ENCODE measurements at places on chromosomes 7 and 10. TPM values are rescaled to one million over a fixed set of nuclear protein-coding genes. Genes with fewer than 3 reads are reported as not detected.

- no peak for DNase-seq
- no peaks in the 10 kb centered on the region for H3K27me3 ChIP-seq
- no peak overlapping the region for H3K27ac ChIP-seq
- H3K4me3 ChIP-seq: no peak overlapping the region
- no peaks in the 10 kb centered on the region for H3K4me1 ChIP-seq
- no peaks in the 10 kb centered on the region for H3K36me3 ChIP-seq
Measured at GRCh38 chr7:118286131-118286530, 61.6 kb downstream of the ANKRD7 start.

The ZNF727 gene
- total RNA-seq: 5.4 TPM

The DTX2 gene
- 78.3 TPM for total RNA-seq

DNA sequence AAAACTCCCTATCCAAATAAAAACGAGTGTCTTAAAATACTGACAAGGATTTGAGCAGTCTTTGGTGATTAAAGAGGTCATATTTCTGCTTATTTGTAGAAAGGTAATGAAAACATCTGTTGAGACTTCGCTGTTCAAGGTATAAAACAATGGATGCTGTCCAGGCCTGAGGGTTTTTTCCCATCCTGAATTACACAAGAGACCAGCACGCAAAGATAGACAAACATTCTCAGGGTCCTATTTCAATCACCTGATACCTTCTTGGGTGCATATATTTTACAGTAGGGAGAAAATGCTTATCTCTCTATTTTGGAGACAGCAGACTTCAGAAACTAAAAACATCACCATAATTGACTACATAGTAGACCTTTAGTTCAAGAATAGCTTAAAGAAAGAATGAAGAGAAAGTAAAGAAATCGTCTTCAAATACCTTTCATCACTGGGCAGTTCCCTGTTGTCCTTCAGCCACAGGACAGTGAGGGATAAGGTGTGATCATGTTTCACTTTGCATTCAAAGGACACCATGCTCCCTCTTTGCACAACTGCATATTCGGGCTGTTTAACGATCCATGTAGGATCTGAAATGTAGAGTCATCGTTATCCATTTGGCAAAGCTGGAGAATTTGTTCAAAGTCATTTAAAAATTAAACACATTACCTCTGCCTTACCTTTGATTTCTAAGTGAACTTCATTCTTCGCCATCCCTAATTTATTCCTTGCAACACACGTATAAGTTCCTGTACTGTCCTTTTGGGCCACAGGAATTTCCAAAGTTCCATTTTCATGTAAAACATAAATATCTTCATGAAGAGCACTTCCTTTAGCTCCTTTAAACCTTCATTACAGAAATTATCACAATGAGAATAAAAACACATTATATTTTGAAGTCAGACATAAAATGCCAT lies 63.7 kb upstream of the LAMB4 start:
- DNase-seq: no peak
- H3K36me3 ChIP-seq: no peaks in the 10 kb centered on the region
- no peaks in the 10 kb centered on the region for H3K27me3 ChIP-seq
- H3K4me1 ChIP-seq: no peaks in the 10 kb centered on the region
- H3K27ac ChIP-seq: no peak overlapping the region

- H3K4me1 ChIP-seq: no peaks in the 10 kb centered on the region
- no peaks in the 10 kb centered on the region for H3K27me3 ChIP-seq
- no peak overlapping the region for H3K27ac ChIP-seq
- no peaks in the 10 kb centered on the region for H3K36me3 ChIP-seq
- H3K4me3 ChIP-seq: no peak overlapping the region
Measured at GRCh38 chr10:14233566-14233965, 97.2 kb downstream of the FRMD4A start.

The ACTR3C gene
- total RNA-seq: 24.1 TPM

GRCh38 chr7:12570534-12571461 lies at the start of gene SCIN:
TSS of gene SCIN (plus strand) at chr7:12570720. CDS start at chr7:12570787, 67 bp downstream.
- no peaks in the 10 kb centered on the region for H3K27me3 ChIP-seq
- H3K4me1 ChIP-seq: peaks cover 16% of the 10 kb centered on the region
- H3K4me3 ChIP-seq: peak within 1 kb of the TSS; percentile 37
- no peak for DNase-seq

GRCh38 chr10:131429942-131430341 lies 118.4 kb upstream of the TCERG1L start:
- H3K27me3 ChIP-seq: no peaks in the 10 kb centered on the region
- no peak overlapping the region for H3K27ac ChIP-seq
- H3K4me1 ChIP-seq: peaks cover 17% of the 10 kb centered on the region
- H3K4me3 ChIP-seq: no peak overlapping the region

The ANKRD1 gene
- total RNA-seq: not detected

GRCh38 chr10:63103971-63104409 lies 29.1 kb upstream of the NRBF2 start:
- H3K4me3 ChIP-seq: no peak overlapping the region
- no peak overlapping the region for H3K27ac ChIP-seq
- no peaks in the 10 kb centered on the region for H3K36me3 ChIP-seq
- peaks cover 5% of the 10 kb centered on the region for H3K4me1 ChIP-seq

The KCNH2 gene
- 6.4 TPM for total RNA-seq

DNA sequence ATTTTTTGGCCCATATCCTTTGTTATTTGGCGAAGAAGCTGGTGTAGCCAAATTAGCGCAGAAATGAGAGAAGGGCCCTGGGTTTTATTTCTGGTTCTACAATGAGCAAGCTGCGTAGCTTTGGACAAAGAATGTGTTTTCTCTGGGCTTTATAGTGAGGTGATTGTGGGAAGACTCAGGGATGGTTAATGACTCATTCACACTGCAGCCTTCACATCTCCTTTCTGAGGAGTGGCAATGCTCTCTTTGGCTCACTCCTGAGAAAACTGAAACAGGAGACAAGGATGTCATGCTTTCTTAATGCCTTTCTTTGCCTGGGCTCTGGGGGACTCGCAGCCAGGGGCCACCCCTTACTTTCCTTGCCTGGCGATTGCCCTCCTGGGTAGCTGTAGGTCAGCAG lies 271.0 kb upstream of the PODXL start:
- H3K27me3 ChIP-seq: no peaks in the 10 kb centered on the region
- H3K4me1 ChIP-seq: no peaks in the 10 kb centered on the region
- no peak for DNase-seq
- H3K36me3 ChIP-seq: no peaks in the 10 kb centered on the region
- H3K4me3 ChIP-seq: no peak overlapping the region

The FKBP6 gene
- not detected for total RNA-seq

The FAM221A gene
- 4.7 TPM for total RNA-seq

The NEBL gene
- 55.2 TPM for total RNA-seq

The TRIP6 gene
- 52.1 TPM for total RNA-seq

The ABCF2 gene
- 25.3 TPM for total RNA-seq

DNA sequence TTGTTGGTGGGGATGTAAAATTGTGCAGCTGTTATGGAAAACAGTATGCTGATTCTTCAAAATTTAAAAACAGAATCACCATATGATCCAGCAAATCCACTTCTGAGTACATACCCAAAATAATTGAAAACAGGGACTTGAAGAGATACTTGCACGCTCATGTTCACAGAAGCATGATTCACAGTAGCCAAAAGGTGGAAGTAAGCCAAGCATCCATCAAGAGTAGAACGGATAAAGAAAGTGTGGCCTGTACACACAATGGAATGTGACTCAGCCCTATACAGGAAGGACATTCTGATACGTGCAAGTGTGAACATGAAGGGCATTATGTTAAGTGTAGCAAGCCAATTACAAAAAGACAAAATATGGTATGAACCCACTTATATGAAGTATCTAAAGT lies 696.7 kb upstream of the CELF2 start:
- no peaks in the 10 kb centered on the region for H3K4me1 ChIP-seq
- H3K27me3 ChIP-seq: no peaks in the 10 kb centered on the region
- no peak for DNase-seq

The RBP3 gene
- total RNA-seq: not detected

DNA sequence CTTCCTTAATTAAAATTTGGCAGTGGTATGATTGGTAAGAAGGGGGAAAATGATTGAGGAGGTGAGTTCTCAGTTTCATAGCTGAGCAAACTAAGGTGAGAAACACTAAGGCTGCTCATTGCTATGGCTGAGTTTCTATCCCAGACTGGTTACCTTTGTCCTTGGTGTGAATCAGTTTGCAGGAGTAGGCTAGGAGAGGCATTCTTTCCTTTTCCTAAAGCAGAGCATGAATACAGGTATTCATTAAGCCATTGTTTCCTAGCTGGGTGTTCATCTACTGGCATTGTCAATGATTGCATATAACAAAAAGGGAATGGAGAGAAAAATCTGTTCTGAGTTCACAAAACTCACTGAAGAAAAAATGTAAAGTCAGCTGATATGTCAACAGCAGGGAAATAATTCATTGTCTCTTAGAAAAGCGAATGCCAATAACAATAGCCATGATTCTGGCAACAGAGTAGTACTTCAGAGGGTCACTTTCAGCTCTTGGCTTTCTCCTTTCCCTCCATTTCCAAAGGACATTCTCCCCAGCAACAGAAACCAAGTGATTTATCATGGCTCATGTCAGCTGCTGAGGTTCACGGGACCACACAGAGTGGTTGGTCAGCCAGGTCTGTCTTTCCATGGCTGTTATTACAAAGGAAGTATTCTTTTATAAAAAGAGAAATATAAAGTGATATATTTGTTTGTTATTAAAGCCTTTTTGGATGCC lies 234.0 kb downstream of the BICC1 start:
- H3K4me3 ChIP-seq: no peak overlapping the region
- H3K36me3 ChIP-seq: no peaks in the 10 kb centered on the region
- no peaks in the 10 kb centered on the region for H3K27me3 ChIP-seq

The BAMBI gene
- total RNA-seq: 10.8 TPM

- H3K4me1 ChIP-seq: peaks cover 11% of the 10 kb centered on the region
- H3K27me3 ChIP-seq: no peaks in the 10 kb centered on the region
- no peak overlapping the region for H3K4me3 ChIP-seq
- H3K36me3 ChIP-seq: no peaks in the 10 kb centered on the region
- no peak for DNase-seq
Measured at GRCh38 chr7:102390697-102391484, 5.3 kb upstream of the PRKRIP1 start.

The NUPR2 gene
- total RNA-seq: not detected

DNA sequence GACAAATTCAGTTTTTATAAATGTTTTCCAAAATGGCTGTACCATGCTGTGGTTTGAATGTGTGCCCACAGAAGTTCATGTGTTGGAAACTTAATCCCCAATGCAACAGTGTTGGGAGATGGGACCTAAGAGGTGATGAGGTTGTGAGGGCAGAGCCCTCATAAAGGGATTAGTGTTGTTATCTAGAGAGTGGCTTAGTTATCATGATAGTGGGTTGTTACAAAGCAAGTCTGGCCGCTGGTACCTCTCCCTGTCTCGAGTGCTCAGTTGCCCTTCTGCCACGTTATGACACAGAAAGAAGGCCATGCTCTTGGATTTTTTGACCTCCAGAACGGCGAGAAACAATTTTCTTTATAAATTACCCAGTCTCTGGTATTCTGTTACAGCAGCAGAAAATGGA lies 119.0 kb downstream of the BTAF1 start:
- no peaks in the 10 kb centered on the region for H3K27me3 ChIP-seq
- H3K27ac ChIP-seq: no peak overlapping the region
- no peak overlapping the region for H3K4me3 ChIP-seq

DNA sequence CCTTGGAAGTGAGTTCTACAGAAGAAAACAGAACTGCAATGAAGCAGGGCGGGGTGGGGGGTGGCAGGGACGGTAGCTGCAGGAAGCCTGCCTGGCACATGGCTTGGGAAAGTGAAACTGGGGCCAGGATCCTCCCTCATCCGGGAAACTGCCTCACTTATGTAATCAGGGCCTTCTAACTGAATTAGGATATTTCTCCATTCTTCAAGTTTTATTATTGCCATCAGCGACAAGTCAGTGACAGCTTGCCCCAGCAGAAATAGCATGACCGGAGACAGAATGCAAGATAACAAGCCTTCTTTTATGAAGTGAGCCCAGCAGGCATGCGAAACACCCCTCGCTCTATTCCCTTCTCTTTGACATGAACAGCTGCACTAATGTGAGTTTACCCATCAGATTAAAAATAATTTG lies 77.5 kb upstream of the CACUL1 start:
- DNase-seq: no peak
- peaks cover 16% of the 10 kb centered on the region for H3K4me1 ChIP-seq

- peaks cover 61% of the 10 kb centered on the region for H3K4me1 ChIP-seq
- peak overlapping the region; percentile 99 for H3K27ac ChIP-seq
- H3K4me3 ChIP-seq: peak overlapping the region; percentile 92
- DNase-seq: no peak
- no peaks in the 10 kb centered on the region for H3K36me3 ChIP-seq
Measured at GRCh38 chr10:86970982-86971231, 2.6 kb downstream of the ADIRF start.

- no peak overlapping the region for H3K27ac ChIP-seq
- no peak overlapping the region for H3K4me3 ChIP-seq
- H3K4me1 ChIP-seq: no peaks in the 10 kb centered on the region
- no peaks in the 10 kb centered on the region for H3K27me3 ChIP-seq
- no peak for DNase-seq
Measured at GRCh38 chr7:79897166-79897565, 237.5 kb upstream of the GNAI1 start.

The STEAP4 gene
- total RNA-seq: 41.7 TPM

The CASD1 gene
- 17.7 TPM for total RNA-seq

- no peaks in the 10 kb centered on the region for H3K36me3 ChIP-seq
- no peaks in the 10 kb centered on the region for H3K27me3 ChIP-seq
- no peaks in the 10 kb centered on the region for H3K4me1 ChIP-seq
- DNase-seq: peak; percentile 88
- no peak overlapping the region for H3K27ac ChIP-seq
- H3K4me3 ChIP-seq: no peak overlapping the region
Measured at GRCh38 chr7:47720141-47720906, 138.4 kb upstream of the TNS3 start.

All from vagina (tissue), 2 donors.